ENCODE measurements at places on chromosomes 1 and 21.

- no peak for DNase-seq
These were observed 30.4 kb upstream of the SLC44A5 start for GRCh38 chr1:75641325-75641724.

DNA sequence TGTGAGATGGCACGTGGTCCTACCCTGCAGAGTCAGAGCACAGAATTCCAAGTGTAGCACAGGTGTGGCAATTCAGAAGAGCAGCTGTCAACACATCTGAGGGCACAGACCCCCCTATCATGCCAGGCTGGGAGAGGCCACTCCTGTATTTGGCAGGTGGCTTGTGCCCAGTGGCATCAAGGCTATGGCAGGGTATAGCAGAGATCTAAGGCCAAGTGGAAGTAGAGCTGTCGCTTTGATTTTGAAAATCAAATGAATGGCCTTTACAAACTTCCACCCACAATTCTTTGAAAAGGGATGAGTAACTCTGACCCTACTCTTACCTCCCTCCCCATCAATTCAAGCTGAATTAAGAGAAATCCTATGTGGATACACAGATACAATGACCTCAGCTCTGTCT is 13.4 kb downstream of the C1orf116 start:
- no peak for DNase-seq

GRCh38 chr1:4668743-4669700 is 14.6 kb downstream of the AJAP1 start:
- DNase-seq, result no peak

DNA sequence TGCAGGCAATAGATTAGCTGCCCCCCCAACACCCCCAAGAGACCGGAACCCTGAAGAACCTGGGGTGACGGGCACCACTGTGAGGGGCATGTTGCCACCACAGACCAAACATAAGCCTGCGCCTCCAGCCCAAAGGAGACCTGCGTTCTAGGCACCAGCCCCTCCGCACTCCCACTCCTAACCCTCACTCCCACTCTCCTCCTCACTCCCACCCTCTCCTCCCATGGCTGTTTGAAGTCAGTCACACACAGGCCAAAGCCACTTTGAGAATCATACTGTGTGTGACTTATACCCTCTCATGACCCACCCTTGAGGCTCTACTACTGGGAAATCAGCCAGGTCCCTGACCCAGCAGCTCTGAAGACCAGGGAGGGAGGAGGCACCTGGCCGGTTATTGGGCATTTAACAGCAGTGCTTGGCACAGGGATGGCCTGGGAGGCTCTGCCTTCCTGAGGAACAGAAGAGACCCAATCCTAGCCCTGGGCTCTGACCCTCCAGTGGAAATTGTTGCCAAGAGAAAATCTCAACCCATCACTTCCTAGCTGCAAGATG is 43.5 kb downstream of the FBXO2 start:
- no peak for DNase-seq

- DNase-seq, result no peak
These were observed 47.9 kb downstream of the LAMC1 start for GRCh38 chr1:183070923-183071618.

- DNase-seq, result no peak
These were observed 84.9 kb upstream of the CXADR start for GRCh38 chr21:17427831-17428483.

All from hematopoietic multipotent progenitor cell treated with erythropoietin and hydrocortisone succinate and interleukin-3 and kit ligand, for 8 days (in vitro differentiated cells).